ENCODE measurements at places on chromosomes 5 and 9. TPM values are rescaled to one million over a fixed set of nuclear protein-coding genes. Genes with fewer than 3 reads are reported as not detected.

MRPL50 gene
- total RNA-seq: 13.5 TPM

LARP1 gene
- total RNA-seq: 64.7 TPM

PTGR1 gene
- 46.6 TPM for total RNA-seq

PCDHGA7 gene
- total RNA-seq: 4.2 TPM

ZNF658 gene
- total RNA-seq: 4.5 TPM

UNC5A gene
- total RNA-seq: not detected

MRPS27 gene
- total RNA-seq: 60.9 TPM

CCDC192 gene
- not detected for total RNA-seq

TNIP1 gene
- total RNA-seq: 190 TPM
